ENCODE measurements at places on chromosomes 13 and 19.

DNA sequence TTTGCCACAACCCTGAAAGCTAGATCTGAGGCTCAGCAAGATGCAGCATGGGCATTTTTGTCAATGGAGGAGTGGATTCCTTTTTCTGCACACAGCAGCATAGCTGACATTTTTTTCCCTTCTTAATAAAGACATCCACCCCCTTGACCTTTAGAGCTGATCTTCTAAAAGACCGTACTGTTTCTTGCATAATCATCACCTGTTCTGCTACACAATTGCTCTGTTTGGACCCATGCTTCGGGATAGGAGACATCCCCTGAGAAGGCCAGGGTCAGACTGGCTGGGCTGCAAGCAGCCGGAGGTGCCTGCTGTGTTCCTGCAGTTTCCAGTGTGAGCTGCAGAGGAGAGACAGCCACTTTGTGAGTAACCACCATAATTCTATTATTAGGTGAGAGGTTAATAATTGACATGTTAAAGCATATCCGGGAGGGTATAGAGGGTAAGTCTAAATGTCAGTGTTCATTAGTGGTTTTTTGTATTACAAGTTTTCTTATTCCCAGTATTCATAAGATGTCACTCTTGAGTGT is 108.5 kb upstream of the C1QTNF9B start:
- DNase-seq: no peak

DNA sequence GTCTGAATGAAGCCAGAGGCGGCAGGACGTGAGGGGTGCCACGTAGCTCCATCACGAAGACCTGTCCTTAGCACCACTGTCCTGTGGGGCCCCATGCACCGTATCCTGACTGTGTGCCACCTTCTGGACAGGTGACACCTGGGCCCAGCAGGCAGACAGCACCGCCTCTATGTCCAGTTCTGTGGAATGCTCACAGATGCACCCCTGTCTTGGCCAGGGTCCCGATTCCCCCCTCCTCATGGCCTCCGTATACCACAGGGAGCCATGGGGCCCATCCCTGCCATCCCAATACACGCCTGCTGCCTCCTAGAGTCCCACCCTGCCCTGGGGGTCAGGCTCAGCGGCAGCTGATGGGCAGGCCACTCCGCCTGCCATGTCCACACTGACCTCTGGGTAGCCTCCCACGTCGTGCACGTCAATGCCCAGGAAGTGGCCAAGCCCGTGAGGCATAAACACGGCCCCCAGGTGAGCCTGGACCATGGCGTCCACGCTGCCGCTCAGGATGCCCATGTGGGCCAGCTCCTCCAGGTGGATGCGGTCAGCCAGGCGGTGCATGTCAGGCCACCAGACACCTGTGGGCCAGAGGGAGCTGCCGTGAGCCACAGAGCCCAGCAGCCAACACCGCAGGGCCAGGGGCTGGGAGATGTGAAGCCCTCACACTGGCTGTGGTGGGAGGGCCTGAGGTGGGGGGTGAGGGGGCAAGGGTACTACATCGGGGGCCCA is 17.6 kb downstream of the CEBPG start:
- DNase-seq: no peak

- DNase-seq: no peak
Measured at GRCh38 chr13:49185264-49185663, 34.9 kb upstream of the MLNR start.

DNA sequence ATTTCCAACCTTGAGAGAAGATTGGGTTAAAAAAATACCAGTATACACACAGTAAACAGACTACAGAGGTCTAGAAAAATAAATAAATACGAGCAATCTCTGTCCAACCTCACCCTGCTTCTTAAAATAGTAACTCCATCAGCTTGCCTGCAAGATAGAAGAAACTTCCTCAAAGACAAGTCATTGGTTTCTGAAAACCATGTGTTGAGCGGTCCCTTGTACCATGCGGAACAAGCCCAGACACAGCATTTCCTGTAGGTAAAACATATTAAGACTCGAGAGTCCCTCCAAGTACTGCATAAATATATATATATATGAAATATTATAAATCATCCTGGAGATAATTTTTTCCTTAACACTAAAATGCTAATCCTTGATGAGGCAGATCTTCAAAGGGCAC is 157.4 kb downstream of the MZT1 start:
- DNase-seq: no peak

DNA sequence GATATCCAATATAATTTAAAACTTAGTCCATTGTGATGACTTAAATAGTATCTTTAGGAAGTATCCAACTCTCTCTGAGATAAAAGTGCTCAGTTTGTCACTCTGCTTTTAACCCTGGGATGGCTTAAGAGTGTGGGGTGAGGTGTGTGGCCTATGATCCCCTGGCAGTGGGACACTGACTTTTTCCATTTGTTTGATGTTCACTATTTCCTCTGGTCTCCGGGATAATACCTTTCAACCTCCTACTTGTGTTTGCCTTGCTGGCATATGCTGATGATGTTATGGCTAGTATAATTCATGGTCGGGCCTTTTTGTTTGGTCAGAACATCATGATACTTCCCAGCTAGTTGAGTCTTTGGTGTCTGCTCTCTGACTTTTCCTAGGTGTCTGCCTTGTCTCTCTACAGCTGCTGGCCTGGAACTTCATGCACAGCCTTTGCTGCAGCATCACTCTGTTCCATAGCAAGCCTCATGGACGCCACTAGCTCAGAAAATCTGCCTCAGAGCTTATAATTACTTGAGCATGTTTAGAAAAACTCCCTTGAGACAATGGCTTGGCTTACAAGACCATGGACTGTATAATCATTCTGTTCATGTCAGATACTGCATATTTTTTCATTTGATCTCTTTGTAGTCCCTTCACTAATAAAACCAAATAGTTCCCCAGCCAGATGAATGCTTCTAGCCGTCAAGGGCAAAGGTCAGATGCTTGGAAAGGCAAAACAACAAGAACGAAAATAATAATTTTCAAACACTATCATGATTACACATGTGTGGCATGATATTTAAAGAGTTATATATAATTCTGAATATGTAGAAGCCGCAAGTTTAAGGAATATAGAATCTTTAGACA is 75.2 kb downstream of the WDFY2 start:
- no peak for DNase-seq

DNA sequence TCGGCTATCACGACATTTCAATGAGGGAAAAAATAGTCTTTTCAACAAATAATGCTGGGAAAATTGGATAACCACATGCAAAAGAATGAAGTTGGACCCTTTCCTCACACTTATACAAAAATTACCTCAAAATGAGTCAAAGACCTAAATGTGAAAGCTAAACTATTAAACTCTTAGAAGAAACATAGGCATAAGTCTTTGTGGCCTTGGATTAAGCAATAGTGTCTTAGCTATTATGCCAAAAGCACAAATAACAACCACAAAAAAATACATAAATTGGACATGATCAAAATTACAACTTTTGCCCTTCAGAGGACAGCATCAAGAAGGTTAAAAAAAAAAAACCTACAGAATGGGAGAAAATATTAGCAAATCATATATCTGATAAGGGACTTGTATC is 156.6 kb downstream of the FOXO1 start:
- DNase-seq: no peak

- no peak for DNase-seq
Measured at GRCh38 chr13:45512098-45512496, 47.4 kb downstream of the COG3 start.
